ENCODE measurements at places on chromosomes 12 and 14.

- no peak for DNase-seq
Measured at GRCh38 chr12:12153596-12153995, 82.9 kb downstream of the BCL2L14 start.

- DNase-seq = no peak
Measured at GRCh38 chr12:5960783-5961182, 15.7 kb upstream of the ANO2 start.

GRCh38 chr12:130982565-130983225, 29.0 kb downstream of the ADGRD1 start:
- DNase-seq = no peak

- DNase-seq = no peak
Measured at GRCh38 chr14:70190156-70190555, 1.4 kb upstream of the SLC8A3 start.

GRCh38 chr14:35403114-35403602, 1.4 kb downstream of the NFKBIA start:
- DNase-seq = peak; percentile 23

DNA sequence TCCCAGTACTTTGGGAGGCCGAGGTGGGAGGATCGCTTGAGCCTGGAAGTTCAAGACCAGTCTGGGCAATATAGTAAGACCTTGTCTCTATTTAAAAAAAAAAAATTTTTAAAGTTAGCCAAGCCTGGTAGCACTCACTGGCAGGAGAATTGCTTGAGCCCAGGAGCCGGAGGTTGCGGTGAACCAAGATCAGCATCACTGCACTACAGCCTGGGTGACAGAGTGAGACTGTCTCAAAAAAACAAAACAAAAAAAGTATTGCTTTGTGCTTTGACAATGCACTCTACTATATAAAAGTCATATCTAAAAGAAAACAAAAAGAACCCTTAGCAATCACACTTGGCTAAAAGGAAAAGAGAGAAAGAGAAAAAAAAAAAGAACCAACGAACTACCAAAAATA, 26.8 kb downstream of the GNPTAB start:
- DNase-seq = no peak

Data from stimulated activated CD8-positive, alpha-beta memory T cell treated with anti-CD3 and anti-CD28 coated beads, Interleukin-4, amount 100 ng/mL, for 4 hours (primary cell).